ENCODE measurements at places on chromosomes 4 and X.

DNA sequence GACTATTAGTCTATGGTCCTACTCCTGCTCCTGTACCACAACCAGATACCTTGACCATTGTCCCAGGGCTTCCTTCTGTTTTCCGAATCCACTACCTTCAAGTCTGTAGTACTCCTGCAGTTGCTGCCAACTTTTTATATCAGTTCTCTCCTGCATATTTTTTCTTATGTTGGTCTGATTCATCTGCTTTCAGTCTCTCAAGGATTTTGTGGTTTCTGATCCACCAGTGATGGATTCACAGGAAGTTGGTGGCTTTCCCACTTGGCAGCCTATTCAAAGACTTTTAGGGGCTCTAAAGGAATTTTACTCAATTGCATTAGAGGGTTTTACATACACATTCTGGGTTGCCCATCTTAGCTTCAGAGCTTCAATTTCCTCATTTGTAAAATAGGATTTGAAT lies 23.6 kb downstream of the KIF4A start:
- DNase-seq = no peak

DNA sequence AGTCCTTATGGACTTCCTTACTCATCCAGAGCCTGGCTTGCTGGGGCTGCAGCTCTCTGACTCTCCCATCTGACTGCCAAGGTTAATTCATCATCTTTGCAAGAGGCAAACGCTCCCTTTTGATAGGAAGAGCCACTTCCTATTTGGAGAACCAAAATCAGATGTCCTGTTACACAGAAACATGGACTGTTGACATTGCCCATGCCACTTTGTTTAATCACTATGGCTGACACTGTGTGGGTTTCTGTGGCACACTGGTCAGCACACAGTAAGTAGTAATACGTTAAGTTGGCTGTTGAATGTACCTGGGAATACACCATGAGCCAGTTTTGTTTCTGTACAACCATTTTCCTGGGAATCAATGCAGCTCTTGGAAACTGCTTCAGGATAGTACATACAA lies 45.1 kb upstream of the TMEM33 start:
- no peak for DNase-seq

- no peak for DNase-seq
Observed at GRCh38 chrX:99421796-99422195, 988.3 kb downstream of the PCDH19 start.

DNA sequence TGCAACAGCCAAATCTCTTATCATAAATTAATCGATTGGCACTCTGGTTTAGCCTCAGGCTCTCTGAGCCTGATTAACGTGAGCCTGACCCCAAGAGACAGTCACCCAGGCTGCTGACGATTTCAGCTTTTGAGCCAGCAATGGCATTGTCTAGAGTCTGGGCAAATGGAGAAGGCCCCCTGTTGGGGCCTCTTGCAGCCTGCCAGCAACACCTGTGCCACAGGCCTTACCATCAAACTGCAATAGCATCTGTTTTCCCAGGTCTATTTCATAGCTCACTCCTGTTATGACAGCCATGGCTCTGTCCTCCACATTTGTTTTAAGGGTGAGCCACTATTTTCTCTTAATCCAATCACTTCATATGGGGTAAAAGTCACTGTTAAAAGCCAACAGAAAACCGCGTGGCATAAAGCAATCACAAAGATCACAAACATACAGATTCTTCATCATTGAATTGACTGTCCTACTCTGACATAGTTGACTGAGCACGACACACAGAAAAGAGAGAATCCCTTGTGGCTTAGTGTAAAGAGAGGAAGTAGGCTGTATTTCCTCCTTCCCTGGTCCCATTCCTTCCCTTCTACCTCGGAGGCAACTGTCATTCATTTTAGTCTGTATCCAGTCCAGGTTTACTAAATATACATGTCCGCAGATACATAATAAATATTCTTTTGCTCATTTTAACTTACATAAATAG lies 47.8 kb downstream of the SLC9A7 start:
- no peak for DNase-seq

GRCh38 chr4:8869002-8869897 lies 2.4 kb downstream of the HMX1 start:
- no peak for DNase-seq

- DNase-seq = no peak
Observed at GRCh38 chrX:116290359-116290758, 119.8 kb downstream of the AGTR2 start.

All from sigmoid colon (tissue), 7 donors.